ENCODE measurements at places on chromosomes 1 and 21.

DNA sequence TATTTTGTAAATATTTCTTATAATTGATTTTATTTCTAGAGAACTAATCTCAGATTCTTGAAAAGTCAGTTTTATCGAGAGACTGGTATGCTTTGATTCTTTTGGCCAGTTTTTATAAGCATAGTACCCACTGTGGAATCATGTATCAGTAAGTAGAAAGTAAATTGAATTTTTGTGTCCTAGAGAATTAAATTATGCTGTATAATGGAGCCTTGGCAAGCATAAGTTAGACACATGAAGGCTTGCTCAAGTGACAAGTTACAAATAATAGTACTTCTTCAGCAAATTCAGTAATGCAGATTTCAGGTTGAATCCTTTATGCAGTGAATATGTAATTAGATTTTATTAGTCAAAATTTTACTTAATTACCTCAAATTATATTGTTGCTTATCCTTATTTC is 40.1 kb downstream of the ADGRL2 start:
- no peak for DNase-seq

GRCh38 chr1:207134581-207134980 is 30.5 kb downstream of the C4BPA start:
- no peak for DNase-seq

GRCh38 chr1:209150114-209150513 is 433.4 kb upstream of the CAMK1G start:
- DNase-seq: peak; percentile 41

GRCh38 chr1:14117700-14118099 is 417.7 kb downstream of the PRDM2 start:
- DNase-seq: no peak

- DNase-seq: no peak
Measured at GRCh38 chr1:27664291-27664690, 7.7 kb downstream of the IFI6 start.

DNA sequence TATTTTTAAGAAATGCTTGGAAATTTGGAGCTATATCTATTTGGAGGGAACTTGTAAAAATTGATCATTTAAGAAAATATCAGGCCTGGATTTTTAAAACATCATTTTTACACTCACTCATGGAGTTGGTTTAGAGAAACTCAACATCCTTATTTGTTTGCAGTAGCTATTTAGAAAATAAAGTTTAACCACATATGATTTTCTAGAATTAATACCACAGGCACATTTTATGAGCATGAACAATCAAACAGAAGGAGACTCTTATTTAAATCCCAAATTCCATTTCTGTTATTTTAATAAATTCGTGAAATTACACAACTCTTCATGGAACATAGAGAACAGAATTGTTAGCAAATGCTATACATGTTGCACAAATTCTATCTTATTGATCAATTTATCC is 3.2 kb downstream of the CDKN2C start:
- no peak for DNase-seq

DNA sequence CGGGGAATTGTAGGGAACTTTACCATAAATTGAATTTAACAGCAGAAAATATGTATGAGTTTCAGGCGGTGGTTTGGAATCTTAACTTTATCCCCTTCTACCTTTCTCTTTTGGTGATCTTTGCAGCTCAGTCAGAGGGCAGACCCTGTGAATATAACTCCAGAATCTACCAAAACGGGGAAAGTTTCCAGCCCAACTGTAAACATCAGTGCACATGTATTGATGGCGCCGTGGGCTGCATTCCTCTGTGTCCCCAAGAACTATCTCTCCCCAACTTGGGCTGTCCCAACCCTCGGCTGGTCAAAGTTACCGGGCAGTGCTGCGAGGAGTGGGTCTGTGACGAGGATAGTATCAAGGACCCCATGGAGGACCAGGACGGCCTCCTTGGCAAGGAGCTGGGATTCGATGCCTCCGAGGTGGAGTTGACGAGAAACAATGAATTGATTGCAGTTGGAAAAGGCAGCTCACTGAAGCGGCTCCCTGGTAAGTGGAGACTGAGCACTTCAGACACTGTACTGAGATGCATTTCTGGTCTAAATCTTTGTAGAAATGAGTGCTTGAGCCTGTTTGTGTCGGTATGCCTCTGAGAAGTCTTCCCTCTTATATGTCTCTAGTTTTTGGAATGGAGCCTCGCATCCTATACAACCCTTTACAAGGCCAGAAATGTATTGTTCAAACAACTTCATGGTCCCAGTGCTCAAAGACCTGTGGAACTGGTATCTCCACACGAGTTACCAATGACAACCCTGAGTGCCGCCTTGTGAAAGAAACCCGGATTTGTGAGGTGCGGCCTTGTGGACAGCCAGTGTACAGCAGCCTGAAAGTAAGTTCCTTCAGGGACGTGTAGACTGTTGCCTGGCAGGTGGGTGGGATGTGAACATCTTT is 1.5 kb downstream of the CCN1 start:
- DNase-seq: peak; percentile 88

DNA sequence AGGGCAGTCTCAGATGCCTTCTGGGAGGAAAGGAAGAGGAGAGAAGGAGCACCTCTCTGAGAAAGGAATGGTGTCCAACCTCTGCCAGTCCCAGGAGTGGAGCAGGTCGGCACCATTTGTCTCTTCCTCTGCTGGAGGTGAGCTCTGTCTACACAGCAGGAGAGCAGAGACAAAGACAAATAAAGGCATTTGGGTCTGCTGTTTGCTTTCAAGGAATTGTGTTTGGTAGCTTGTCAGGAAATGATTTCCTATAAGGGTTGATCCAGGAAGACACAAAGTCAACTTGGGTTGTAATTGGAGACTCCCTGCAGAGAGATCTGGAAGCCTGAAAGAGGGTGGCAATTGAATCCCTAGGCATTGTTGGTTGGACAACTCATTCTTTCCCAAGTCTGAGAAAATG is 34.5 kb upstream of the PLXNA2 start:
- no peak for DNase-seq

- no peak for DNase-seq
Measured at GRCh38 chr1:107379826-107380225, 239.0 kb downstream of the NTNG1 start.

DNA sequence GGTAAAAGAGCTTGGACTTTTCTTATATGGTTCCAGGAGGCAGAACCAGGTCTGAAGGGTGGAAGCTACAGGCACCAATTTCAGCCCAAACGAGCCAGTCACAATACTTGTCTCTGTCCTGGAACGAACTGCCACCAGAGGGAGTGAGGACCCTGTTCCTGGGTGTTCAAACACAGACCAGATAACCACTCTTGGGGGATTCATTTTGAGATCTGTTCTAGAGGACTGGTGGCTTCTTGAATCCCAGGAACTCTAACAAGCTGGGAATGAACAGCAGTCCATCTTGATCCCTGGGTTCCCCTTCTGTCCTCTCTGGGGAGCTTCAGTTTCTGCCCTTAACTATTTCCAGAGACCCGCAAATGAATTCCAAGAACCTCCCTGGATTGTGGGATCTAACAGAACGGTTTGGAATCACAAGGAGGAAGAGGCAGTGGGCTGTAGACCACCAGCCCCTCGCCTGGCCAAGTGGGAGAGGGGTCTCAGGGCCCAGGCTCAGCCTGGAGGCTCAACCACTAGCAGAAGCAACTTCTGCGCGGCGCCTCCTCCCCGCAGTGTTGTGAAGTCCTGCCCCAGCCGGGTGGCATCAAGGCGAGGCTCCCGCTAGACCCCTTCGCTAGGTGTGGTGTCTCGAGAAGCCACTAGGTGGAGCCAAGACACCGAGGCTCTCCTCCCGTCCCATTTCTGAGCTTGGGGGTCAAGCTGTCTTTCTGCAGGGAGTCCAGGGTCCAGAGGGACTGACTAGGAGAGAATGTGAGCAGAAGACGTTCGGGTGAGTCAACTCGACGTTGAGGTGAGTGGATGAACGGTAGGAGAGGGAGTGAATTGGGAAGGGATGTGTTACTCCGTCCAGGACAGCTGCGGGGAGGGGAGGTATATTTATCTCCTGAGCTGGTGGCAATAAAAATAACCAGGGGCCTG is 12.1 kb upstream of the NES start:
- peak; percentile 88 for DNase-seq

- no peak for DNase-seq
Measured at GRCh38 chr1:101115112-101115511, 89.5 kb upstream of the DPH5 start.

DNA sequence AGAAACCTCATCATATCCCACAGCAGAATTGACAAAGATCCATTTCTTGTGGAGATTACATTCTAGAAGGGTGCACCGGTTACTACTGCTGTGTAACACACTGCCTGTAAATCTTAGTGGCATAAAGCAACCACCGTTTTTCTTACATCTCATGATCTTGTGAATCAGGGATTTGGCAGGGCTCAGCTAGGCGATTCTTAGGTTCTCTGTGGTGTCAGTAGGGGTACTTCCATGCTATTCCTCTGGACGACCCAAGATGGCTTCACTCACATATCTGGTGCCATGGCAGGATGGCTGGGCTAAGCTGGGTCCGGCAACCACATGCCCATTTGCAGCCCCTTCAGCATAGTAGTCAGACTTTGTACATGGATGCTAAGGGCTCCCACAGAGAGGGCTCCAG is 179.8 kb upstream of the TMEM51 start:
- DNase-seq: no peak

GRCh38 chr1:91579658-91580228 is 79.1 kb downstream of the CDC7 start:
- DNase-seq: no peak

GRCh38 chr1:88145752-88146151 is 538.3 kb upstream of the PKN2 start:
- DNase-seq: no peak

DNA sequence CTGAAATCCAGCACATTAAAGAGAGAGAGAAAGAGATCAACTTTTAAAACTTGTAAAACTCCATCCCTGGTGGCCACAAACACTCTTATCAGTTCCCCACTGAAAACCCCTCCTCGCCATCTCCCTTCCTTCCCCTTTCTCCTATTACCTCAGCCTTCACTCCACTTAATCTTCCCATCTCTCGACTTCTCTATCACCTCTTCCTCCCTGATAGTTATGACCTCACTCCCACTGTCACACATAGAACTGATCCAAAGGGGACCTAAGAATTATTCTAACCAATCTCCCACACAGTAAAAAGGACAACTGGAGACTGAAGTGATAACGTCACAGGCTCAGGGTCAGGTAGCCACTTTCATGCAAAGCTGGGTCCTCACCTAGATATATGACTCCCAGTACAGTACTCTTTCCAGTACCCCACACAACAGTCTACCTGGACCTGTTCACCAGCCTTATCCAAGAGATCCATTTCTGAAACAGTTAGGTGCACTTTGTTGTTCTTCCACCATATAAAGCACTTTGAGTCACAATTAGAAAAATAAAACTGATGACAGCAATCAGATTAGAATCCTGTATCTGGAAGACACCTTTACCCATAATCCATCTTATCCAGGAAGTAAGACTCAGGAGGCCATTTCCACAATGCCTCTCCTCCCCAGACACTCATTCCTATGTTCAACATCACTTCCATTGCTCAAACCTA is 324.8 kb downstream of the SMYD3 start:
- DNase-seq: no peak

DNA sequence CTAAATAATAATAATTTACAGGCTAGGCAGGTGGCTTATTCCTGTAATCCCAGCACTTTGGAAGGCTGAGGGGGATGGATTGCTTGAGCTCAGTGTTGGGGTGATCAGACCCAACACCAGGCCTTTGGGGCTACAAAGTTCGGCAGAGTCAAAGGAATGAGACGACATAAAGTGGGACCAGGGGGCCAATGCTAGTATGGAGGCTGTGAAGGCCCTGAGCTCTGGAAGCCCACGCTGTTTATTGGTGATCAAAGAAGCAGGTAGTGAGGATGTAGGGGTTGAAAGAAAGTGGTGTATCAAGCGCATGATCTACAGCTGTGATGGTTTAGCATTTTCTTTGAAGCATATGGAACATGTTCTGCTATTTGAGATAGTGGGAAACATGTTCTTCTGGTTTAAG is 5.6 kb downstream of the BTBD8 start:
- no peak for DNase-seq

- no peak for DNase-seq
Measured at GRCh38 chr1:20875198-20875973, 88.3 kb upstream of the HP1BP3 start.

- no peak for DNase-seq
Measured at GRCh38 chr21:43727519-43728153, 8.7 kb downstream of the PDXK start.

Data from cardiac fibroblast (primary cell).